Heart left ventricle (tissue), 16 donors: ENCODE measurements at places on chromosomes 6 and 20. TPM values are rescaled to one million over a fixed set of nuclear protein-coding genes. Genes with fewer than 3 reads are reported as not detected.

Gene MYLK2
- not detected for total RNA-seq

Gene SFT2D1
- total RNA-seq: 23.8 TPM

DNA sequence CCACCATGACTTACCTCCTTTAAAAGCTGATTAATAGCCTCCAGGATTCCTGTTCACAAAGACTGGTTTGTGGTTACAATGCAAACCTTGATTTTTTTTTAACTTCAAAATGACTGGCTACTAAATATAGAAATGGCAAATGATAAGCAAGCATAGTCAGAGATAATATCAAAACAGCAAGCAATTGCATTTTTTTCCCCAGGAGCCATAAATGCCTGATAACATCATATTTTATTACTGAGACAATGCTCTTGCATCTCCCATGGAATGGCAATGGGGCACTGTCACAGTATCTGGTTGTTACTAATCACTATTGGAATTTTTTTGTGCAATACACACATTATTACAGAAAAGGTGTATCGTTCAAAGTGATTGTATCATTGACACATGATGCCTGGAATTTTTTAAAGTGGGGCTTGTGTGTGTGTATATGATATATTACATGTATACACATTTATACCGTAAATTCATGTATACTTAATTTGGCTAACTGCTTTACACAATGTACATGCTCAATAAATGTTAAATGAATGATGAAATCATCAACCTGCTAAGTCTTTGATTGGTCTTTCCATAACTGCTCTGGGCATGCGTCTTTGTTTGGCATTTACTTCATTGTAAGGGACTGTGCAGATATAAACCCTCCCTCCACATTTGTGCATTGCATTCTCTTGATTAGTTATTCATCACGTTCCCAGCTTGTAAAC lies 980 bp upstream of the SALL4 start:
- no peak overlapping the region for H3K4me3 ChIP-seq
- H3K4me1 ChIP-seq: peaks cover 13% of the 10 kb centered on the region
- DNase-seq: no peak
- H3K36me3 ChIP-seq: no peaks in the 10 kb centered on the region
- peaks cover 30% of the 10 kb centered on the region for H3K27me3 ChIP-seq

GRCh38 chr6:166675736-166676135 lies 48.7 kb upstream of the RPS6KA2 start:
- H3K27me3 ChIP-seq: no peaks in the 10 kb centered on the region
- H3K27ac ChIP-seq: no peak overlapping the region
- no peak overlapping the region for H3K4me3 ChIP-seq
- H3K4me1 ChIP-seq: peaks cover 19% of the 10 kb centered on the region
